Left lung (tissue), 14 donors: ENCODE measurements at places on chromosomes 4 and X. TPM values are rescaled to one million over a fixed set of nuclear protein-coding genes. Genes with fewer than 3 reads are reported as not detected.
A peak's percentile ranks its signal among the peaks of the same experiment; 100 is the strongest.

Gene L1CAM
- 0.65 TPM for polyA plus RNA-seq

GRCh38 chr4:68905939-68906779 lies 45.4 kb downstream of the UGT2A3 start:
- no peaks in the 10 kb centered on the region for H3K36me3 ChIP-seq
- no peaks in the 10 kb centered on the region for H3K27me3 ChIP-seq
- H3K4me3 ChIP-seq, result peak overlapping the region; percentile 13
- peaks cover 4% of the 10 kb centered on the region for H3K4me1 ChIP-seq
- peak; percentile 37 for DNase-seq

Gene SPACA5
- 0.49 TPM for polyA plus RNA-seq

Gene SMIM31
- polyA plus RNA-seq, result 0.34 TPM

- H3K27ac ChIP-seq, result no peak overlapping the region
- H3K27me3 ChIP-seq, result peaks cover 86% of the 10 kb centered on the region
- peak overlapping the region; percentile 46 for H3K4me3 ChIP-seq
- no peaks in the 10 kb centered on the region for H3K4me1 ChIP-seq
- no peaks in the 10 kb centered on the region for H3K36me3 ChIP-seq
These were observed 1.5 kb downstream of the JAKMIP1 start for GRCh38 chr4:6198768-6199421.

GRCh38 chr4:38581426-38582106 lies 82.4 kb upstream of the KLF3 start:
- no peak overlapping the region for H3K27ac ChIP-seq
- no peak for DNase-seq

Gene HPGD
- polyA plus RNA-seq, result 103 TPM

Gene SLC6A14
- polyA plus RNA-seq, result 0.14 TPM

GRCh38 chr4:17613761-17614415 lies 553 bp upstream of the MED28 start:
- no peaks in the 10 kb centered on the region for H3K27me3 ChIP-seq
- H3K36me3 ChIP-seq, result no peaks in the 10 kb centered on the region

DNA sequence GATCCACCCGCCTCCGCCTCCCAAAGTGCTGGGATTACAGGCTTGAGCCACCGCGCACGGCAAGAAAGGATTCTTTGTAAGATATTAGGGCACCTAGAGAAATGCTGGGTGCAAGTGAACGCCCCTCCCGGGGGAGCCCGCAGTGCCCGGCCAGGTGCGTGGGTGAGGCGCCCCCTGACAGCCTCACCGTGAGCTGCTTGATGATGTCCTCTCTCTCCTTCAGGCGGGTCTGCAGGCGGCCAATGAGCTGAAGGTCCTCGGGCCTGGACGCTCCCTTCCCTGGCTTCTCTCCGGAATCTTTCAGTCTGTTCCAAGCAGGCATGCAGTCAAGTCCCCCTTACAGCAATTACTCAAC lies 21.9 kb downstream of the MED28 start:
- no peaks in the 10 kb centered on the region for H3K4me1 ChIP-seq
- no peaks in the 10 kb centered on the region for H3K36me3 ChIP-seq
- H3K27me3 ChIP-seq, result no peaks in the 10 kb centered on the region

Gene PTPN13
- polyA plus RNA-seq, result 97.3 TPM

DNA sequence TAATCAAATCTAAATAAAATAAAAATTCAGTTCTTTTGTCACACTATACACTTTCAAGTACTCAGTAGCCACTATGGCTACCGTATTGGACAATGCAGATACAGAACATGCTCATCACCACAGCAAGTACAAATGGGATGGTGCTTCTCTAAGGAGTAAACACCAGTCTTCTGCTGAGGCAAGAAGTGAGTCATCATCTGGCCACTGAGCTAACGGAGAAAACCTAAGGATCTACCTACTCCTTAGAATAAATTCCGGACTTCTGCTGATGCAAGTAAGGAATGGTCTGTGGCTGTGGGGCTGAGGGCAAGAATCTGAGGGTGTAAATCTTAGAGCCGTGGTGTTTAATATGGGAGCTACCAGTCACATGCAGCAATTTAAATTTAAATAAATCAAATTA lies 11.3 kb upstream of the RBMXL3 start:
- peaks cover 8% of the 10 kb centered on the region for H3K27me3 ChIP-seq
- no peaks in the 10 kb centered on the region for H3K36me3 ChIP-seq
- no peak overlapping the region for H3K4me3 ChIP-seq
- DNase-seq, result no peak
- no peak overlapping the region for H3K27ac ChIP-seq
- H3K4me1 ChIP-seq, result no peaks in the 10 kb centered on the region

DNA sequence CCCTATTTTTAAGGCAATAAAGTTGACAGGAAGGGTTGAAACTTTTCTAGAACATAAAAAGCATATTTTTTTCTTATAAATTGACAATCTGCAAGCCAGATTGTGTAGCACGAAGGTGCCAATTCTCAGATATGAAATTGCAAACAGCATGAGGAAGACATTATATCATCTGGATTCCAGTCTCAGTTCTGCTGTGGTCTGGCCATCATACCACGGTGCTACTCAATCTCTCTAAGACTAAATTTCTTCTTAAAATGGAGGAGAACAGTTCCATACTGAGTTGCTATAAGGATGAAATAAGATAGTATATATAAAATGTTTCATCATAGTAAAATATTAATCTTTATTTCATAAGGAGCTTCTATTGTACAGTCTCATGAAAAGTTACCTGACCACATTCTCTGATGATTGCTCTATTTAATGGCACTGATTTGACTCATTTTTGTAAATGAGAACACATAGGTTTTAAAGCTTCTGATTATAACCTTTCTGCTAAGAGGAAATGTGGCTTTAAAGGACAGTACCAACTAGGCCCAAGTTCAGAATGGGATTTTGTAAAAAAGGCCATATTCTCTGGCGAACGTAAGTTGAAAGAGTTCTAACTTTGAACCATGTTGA lies 127.9 kb downstream of the SHROOM3 start:
- H3K36me3 ChIP-seq, result no peaks in the 10 kb centered on the region
- no peak overlapping the region for H3K4me3 ChIP-seq
- H3K27me3 ChIP-seq, result no peaks in the 10 kb centered on the region

DNA sequence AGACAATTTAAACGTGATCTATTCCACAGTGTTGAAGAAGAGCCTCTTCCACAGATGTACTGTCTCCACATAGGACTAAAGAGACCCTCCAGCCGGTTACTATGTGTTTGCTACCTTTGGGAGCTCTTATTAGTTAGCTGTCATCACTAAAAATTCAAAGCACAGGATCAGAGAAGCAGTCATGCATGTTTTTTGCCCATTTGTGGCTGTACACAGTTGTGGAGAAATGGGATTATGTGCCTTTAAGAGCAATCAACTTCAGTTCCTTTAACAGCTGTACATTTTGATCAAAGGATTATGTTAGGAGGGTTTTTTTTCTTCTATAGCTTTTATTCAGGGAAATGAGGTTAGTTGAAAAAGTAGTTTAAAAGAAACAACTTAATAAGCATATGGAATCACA lies 149.0 kb upstream of the SPOCK3 start:
- no peak for DNase-seq
- H3K27me3 ChIP-seq, result no peaks in the 10 kb centered on the region
- no peak overlapping the region for H3K27ac ChIP-seq
- no peaks in the 10 kb centered on the region for H3K36me3 ChIP-seq
- H3K4me1 ChIP-seq, result no peaks in the 10 kb centered on the region
- H3K4me3 ChIP-seq, result no peak overlapping the region

GRCh38 chr4:159229164-159229563 lies 126.3 kb downstream of the RAPGEF2 start:
- no peak overlapping the region for H3K4me3 ChIP-seq
- peak; percentile 32 for DNase-seq
- no peaks in the 10 kb centered on the region for H3K27me3 ChIP-seq
- peak overlapping the region; percentile 51 for H3K27ac ChIP-seq
- no peaks in the 10 kb centered on the region for H3K4me1 ChIP-seq

Gene RNF128
- 1.6 TPM for polyA plus RNA-seq

GRCh38 chr4:24053934-24054333 lies 164.1 kb upstream of the PPARGC1A start:
- H3K27me3 ChIP-seq, result no peaks in the 10 kb centered on the region
- H3K4me1 ChIP-seq, result no peaks in the 10 kb centered on the region
- H3K27ac ChIP-seq, result no peak overlapping the region
- no peak overlapping the region for H3K4me3 ChIP-seq
- H3K36me3 ChIP-seq, result no peaks in the 10 kb centered on the region
- no peak for DNase-seq

DNA sequence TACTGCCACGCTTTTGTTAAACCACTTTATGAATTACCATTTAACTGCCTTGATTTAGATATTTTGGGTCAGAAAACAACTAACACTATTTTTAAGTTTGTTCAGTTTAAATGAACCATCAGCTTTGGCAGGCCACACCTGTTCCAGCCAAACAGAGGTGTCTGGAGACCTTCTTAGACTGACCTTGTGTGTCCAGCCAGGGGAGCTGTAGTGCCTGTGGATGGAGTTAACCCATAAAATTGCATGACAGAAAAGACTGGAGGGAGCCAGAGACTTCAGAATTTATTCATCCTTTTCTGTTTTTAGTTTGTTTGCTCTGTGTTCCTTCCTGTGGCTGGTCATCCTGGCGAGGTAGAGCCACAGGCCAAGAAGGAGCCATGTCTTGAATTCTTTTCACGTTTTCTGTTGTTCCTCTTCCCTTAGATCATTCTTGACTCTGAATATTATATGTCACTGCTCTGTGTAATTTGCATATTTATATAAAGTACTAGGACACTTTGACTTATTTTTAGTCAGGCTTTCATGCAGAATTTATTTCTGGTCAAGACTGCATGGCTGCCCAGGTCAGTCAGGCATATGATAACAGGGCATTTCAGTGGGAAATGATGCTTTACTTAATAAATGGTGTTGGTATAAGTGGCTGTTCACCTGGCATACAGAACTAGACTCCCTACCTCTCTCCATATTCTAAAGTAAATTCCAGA lies 26.7 kb downstream of the HERC3 start:
- H3K4me3 ChIP-seq, result no peak overlapping the region
- no peak overlapping the region for H3K27ac ChIP-seq
- no peaks in the 10 kb centered on the region for H3K36me3 ChIP-seq
- no peaks in the 10 kb centered on the region for H3K4me1 ChIP-seq
- DNase-seq, result no peak
- no peaks in the 10 kb centered on the region for H3K27me3 ChIP-seq

DNA sequence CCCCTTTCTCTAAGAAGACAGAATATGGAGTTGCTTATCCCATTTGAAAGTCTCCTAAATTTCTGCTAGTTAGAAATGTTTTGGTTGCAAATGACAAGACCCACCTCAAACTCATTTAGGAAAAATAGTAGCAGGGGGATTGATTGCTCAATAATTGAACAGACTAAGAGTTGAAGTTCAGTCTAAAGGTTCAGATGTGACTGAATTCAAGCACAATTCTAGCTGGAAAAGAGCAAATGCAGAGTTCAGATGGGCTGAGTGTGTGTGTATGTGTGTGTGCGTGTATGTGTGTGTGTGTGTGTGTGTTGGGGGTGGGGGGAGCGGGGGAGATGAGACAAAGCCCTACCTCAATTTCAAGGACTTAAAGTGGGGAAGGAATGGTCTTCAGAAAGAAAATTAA lies 35.7 kb upstream of the SH3D19 start:
- no peak overlapping the region for H3K4me3 ChIP-seq
- no peaks in the 10 kb centered on the region for H3K36me3 ChIP-seq

DNA sequence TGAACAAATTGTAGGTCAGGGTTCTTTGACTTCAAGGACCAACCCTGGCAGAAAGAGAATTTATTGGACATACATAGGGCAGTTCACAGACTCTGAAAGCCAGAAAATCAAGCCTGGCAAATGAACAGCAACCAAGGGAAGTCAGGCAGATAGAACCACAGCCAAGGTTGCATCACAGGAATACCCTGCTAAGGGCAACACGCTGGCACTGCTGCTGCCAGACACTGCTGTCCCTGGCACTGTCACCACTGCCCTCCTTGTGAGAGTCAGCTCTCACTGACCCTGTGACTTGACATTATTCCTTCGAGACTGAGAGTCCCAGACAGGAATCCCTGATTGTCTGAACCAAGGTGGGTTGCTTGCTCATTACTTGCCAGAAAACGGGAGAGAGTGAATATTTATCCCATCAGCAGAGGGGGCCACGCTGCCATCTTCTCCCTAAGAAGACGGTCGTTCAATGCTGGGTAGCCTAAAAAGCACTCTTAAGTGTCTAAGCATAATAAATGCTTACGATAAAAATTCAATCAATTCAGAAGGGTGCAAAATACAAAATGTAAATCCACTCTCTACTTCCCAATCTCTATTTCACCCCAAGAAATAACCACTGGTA lies 23.2 kb upstream of the PTTG2 start:
- no peak overlapping the region for H3K4me3 ChIP-seq
- H3K27ac ChIP-seq, result no peak overlapping the region
- no peaks in the 10 kb centered on the region for H3K36me3 ChIP-seq
- no peak for DNase-seq
- H3K4me1 ChIP-seq, result no peaks in the 10 kb centered on the region

Gene ZIC3
- polyA plus RNA-seq, result not detected

Gene HTRA3
- 9.7 TPM for polyA plus RNA-seq

DNA sequence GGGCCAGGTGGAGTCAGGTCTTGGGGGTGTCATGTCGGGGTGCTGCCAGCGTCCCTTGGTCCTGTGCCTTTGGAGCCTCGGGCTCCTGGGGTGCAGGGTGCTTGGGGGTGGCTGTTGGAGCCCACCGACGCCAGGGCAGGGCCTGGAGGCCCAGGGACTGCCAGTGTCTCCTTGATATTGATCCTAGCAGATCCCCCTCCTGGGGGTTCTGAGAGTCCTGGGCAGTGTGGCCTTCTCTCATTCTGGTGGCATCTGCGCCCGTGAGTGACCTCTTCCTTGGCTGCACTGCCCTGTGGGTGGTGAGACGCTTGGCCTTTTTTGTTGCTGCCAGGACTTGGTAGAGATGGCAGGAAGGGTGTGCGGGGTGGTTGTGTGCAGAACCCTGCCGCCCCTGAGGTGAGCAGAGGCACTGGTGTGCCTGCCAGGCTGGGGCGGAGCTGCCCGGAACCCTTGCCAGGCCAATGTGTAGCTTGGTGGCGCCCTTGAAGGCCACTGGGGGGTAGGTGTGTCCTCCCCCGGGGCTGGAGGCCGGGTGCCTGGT lies 7.0 kb downstream of the NAT8L start:
- H3K36me3 ChIP-seq, result no peaks in the 10 kb centered on the region
- no peak overlapping the region for H3K27ac ChIP-seq
- DNase-seq, result no peak
- H3K27me3 ChIP-seq, result peaks cover 85% of the 10 kb centered on the region
- no peaks in the 10 kb centered on the region for H3K4me1 ChIP-seq
- no peak overlapping the region for H3K4me3 ChIP-seq

- H3K4me1 ChIP-seq, result no peaks in the 10 kb centered on the region
- no peaks in the 10 kb centered on the region for H3K36me3 ChIP-seq
- H3K27ac ChIP-seq, result no peak overlapping the region
- DNase-seq, result no peak
- no peak overlapping the region for H3K4me3 ChIP-seq
These were observed 192.0 kb downstream of the PCDH7 start for GRCh38 chr4:30912098-30912714.

Gene CYSLTR1
- 1.7 TPM for polyA plus RNA-seq

- H3K27me3 ChIP-seq, result no peaks in the 10 kb centered on the region
- peaks cover 12% of the 10 kb centered on the region for H3K4me1 ChIP-seq
- peak overlapping the region; percentile 54 for H3K4me3 ChIP-seq
- peaks cover 28% of the 10 kb centered on the region for H3K36me3 ChIP-seq
- DNase-seq, result no peak
- peak overlapping the region; percentile 98 for H3K27ac ChIP-seq
These were observed 60.1 kb downstream of the TSC22D3 start for GRCh38 chrX:107715331-107716117.

- no peaks in the 10 kb centered on the region for H3K36me3 ChIP-seq
- H3K27ac ChIP-seq, result no peak overlapping the region
- H3K4me3 ChIP-seq, result no peak overlapping the region
- H3K27me3 ChIP-seq, result no peaks in the 10 kb centered on the region
- H3K4me1 ChIP-seq, result no peaks in the 10 kb centered on the region
These were observed 15.2 kb upstream of the HGFAC start for GRCh38 chr4:3426465-3427133.

- H3K4me1 ChIP-seq, result no peaks in the 10 kb centered on the region
- H3K4me3 ChIP-seq, result no peak overlapping the region
- no peaks in the 10 kb centered on the region for H3K27me3 ChIP-seq
- DNase-seq, result no peak
These were observed 37.4 kb downstream of the LHFPL1 start for GRCh38 chrX:112642349-112642748.
